Lung (tissue), 17 donors: ENCODE measurements at places on chromosomes 11 and 22. TPM values are rescaled to one million over a fixed set of nuclear protein-coding genes. Genes with fewer than 3 reads are reported as not detected.

SUSD2 gene
- total RNA-seq = 82.6 TPM

- no peaks in the 10 kb centered on the region for H3K4me1 ChIP-seq
- no peak for DNase-seq
- H3K27me3 ChIP-seq = no peaks in the 10 kb centered on the region
- H3K4me3 ChIP-seq = no peak overlapping the region
Measured at GRCh38 chr11:65208785-65209710, 27.3 kb downstream of the CAPN1 start.

DNA sequence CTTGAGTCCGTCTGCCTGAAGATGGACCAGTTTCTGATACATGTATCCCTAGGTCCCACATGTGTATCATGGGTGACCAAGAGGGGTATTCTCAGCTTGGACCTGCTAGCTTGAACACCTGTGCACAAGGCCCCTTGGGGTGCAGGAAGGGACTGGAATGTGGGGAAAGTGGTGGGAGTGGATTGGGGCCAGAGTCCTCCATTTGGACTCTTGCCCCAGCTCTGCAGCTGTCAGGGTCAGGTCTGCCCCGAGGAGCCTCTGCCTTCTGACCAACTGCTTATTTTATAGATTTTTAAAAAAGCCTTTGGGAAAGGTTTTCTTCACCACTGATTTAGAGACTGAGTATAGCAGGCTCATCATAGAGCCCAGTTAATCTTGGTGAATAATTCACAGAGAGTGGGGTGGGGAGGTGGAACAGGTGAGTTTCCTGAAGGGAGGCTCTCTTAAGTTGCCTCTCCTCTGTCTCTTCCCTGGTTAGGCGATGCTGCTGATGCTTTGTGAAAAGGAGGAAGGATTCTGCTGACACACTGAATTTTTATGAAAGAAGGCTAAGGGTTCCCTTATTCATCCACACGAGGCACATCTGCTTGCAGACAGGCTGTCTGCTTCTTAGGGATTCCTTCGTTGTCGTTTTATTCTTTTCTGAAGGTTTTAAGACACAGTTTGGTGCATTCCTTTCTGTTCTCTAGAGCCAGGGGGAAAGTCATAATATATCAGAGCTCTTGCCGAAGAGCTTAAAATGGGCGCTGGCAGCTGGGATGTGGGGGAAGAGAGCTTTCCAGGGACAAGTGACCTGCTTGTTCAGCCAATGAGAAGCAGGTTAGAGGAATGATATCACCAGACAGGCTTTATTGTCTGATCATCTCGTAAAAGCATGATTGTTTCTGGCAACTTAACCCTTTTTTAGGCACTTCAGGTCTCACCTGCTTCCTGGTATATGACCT lies 19.9 kb downstream of the TRIM44 start:
- no peak overlapping the region for H3K27ac ChIP-seq
- no peak overlapping the region for H3K4me3 ChIP-seq
- no peaks in the 10 kb centered on the region for H3K36me3 ChIP-seq
- no peak for DNase-seq
- peaks cover 4% of the 10 kb centered on the region for H3K4me1 ChIP-seq

DNA sequence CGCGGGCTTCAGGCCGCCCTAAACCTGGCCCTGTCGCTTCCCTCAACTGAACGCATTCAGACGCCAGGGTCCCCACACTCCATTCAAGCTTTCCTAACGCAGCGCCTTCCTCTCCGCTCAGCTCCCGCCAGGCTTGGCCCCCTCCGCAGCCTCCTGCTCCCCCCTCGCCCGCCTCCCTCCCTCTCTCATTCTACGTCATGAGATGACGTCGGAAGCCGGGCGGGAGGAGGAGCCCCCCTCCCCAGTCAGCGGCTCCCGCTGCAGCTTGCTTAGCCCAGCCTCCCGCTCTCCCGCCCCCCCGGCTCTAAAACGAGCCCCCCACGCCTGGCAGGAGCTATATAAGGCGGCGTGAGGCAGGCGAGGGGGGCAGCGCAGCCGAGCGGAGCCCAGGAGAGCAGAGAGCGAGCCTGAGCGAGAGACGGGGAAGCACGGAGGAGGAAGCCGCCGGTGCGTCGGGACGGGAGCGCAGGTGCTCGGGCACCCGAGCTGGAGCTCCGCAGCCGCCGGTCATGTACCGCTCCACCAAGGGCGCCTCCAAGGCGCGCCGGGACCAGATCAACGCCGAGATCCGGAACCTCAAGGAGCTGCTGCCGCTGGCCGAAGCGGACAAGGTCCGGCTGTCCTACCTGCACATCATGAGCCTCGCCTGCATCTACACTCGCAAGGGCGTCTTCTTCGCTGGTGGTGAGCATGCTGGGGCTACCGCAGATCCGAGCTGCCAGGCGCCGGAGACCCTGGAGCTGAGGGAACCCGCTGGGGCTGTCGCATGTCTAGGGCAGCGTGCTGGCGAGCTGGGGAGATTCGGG lies at the start of gene NPAS4:
Gene NPAS4, plus strand, starts transcription at position 365 of the 806 bp plus-strand sequence. Its CDS starts 145 bp downstream, at position 510.
- H3K27me3 ChIP-seq = no peaks in the 10 kb centered on the region
- DNase-seq = no peak
- no peak within 1 kb of the TSS for H3K4me3 ChIP-seq
- no peaks in the 10 kb centered on the region for H3K36me3 ChIP-seq
- H3K4me1 ChIP-seq = peaks cover 11% of the 10 kb centered on the region

DNA sequence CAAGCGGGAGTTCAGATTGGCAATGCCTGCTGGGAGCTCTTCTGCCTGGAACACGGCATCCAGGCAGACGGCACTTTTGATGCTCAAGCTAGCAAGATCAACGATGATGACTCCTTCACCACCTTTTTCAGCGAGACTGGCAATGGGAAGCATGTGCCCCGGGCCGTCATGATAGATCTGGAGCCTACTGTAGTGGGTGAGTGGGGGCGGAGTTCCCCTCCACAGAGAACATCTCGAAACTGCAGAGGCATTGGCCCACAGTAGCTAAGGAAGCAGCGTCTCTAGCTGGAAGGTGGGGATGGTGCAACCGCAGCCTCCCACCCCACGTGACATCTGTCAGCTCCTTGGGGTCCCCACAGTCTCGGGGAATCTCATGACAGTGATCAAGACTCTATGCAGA lies 10.9 kb downstream of the TUBA8 start:
- DNase-seq = no peak
- no peaks in the 10 kb centered on the region for H3K36me3 ChIP-seq
- no peaks in the 10 kb centered on the region for H3K27me3 ChIP-seq
- H3K27ac ChIP-seq = no peak overlapping the region
- no peak overlapping the region for H3K4me3 ChIP-seq

DNA sequence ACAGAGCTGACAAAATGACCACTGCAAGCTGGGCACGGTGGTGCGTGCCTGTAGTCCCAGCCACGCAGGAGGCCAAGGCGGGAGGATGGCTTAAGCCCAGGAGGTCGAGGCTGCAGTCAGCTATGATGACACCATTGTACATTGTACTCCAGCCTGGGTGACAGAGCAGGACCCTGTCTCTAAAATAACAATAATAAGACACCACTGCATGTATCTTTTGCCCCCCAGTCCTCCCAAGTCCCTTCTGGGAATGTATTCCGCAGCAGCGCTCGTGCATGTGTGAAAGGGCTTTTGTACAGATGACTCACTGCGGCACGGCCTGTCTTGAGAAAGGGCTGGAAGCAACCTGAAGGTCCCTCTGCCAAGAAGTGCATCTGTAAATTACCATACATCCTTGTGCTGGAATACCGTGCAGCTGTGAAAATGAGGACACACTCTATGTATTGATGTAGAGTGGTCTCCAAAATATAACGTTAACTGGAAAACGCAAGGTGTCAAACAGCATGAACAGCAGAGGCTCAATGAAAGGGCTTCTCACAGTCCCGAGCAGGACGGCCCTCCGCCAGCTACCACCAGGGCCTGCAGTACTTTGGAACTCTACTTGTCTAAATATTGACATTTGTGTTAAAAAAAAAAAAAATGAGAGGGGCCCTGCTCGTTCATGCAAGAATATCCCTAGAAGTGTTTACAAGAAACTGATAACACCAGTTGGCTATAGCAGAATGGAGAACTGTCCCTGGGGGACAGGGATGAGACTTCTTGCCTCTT lies 9.0 kb upstream of the CDC42EP2 start:
- peak; percentile 83 for DNase-seq
- H3K4me1 ChIP-seq = peaks cover 28% of the 10 kb centered on the region
- H3K27me3 ChIP-seq = no peaks in the 10 kb centered on the region
- no peak overlapping the region for H3K27ac ChIP-seq
- H3K4me3 ChIP-seq = no peak overlapping the region

- no peaks in the 10 kb centered on the region for H3K4me1 ChIP-seq
- H3K4me3 ChIP-seq = no peak overlapping the region
- H3K27ac ChIP-seq = no peak overlapping the region
Measured at GRCh38 chr22:45071618-45072017, 61.8 kb upstream of the PHF21B start.

DNA sequence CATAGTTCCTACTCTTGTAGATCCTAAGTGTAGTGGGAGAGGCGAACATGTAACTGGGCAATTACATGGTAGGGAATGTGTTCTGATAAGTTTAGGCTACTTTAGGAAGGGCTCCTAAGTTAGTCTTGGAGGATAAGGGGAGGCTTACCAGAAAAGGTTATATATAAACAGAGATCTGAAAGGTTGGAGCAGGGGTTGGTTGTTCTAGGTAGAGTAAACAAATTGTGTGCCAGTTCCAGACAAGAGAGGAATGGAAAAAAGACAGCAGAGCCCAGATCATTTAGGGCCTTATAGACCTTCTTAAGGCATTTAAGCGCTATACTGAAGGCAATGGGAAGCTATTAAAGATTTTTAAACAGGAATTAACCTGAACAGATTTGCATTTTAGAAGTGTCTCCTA lies 74.4 kb downstream of the TRIM44 start:
- H3K36me3 ChIP-seq = peaks cover 14% of the 10 kb centered on the region
- DNase-seq = no peak
- H3K27ac ChIP-seq = no peak overlapping the region
- H3K27me3 ChIP-seq = no peaks in the 10 kb centered on the region
- no peak overlapping the region for H3K4me3 ChIP-seq

DNA sequence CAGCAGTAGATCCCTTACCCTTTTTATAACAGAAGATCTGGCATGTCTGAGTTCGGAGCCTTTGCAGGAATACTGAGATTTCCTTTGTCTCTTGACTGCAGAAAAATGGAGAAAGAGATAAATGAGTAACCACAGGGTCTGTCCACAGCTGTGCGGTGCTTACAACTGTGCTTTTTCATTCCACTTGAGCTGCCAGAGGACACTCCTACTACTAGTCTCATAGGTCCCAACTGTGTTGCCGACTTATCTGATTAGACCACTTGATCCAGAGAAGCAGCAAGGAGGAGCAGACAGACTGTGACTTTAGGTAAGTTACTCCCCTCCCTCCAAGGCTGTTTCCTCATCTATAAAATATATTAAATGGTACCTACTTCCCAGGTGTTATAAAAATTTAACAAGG lies 17.5 kb downstream of the FAM227A start:
- H3K27me3 ChIP-seq = no peaks in the 10 kb centered on the region
- no peak overlapping the region for H3K27ac ChIP-seq
- H3K4me1 ChIP-seq = no peaks in the 10 kb centered on the region
- no peaks in the 10 kb centered on the region for H3K36me3 ChIP-seq
